Activated CD4-positive, alpha-beta T cell treated with anti-CD3 and anti-CD28 coated beads, Interleukin-2, amount 50 U/mL, for 24 hours (primary cell): ENCODE measurements at places on chromosomes 5 and 9.

DNA sequence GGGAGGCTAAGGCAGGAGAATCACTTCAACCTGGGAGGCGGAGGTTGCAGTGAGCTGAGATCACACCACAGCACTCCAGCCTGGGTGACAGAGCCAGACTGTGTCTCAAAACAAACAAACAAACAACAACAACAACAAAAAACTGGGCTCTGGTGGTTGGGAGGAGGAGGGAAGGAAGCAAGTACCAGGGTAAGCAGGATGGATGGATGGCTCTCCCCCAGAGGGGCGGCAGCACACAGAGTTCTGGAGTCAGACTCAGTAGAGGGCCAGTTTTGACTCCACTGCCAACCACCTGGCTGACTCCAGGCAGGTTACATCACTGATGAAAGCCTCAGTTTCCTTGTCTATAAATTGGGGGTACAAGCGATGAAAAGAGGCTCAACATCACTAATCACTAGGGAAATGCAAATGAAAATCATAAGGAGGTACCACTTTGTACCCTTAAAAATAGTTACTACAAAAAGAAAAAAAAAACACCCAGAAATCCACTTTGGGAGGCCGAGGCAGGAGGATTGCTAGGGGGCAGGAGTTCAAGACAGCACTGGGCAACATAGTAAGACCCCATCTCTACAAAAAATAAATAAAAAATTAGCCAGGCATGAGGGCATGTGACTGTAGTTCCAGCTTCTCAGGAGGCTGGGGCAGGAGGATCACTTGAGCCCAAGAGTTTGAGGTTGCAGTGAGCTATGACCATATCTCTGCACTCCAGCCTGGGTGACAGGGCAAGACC lies 3.2 kb downstream of the SLC22A4 start:
- DNase-seq, result no peak

DNA sequence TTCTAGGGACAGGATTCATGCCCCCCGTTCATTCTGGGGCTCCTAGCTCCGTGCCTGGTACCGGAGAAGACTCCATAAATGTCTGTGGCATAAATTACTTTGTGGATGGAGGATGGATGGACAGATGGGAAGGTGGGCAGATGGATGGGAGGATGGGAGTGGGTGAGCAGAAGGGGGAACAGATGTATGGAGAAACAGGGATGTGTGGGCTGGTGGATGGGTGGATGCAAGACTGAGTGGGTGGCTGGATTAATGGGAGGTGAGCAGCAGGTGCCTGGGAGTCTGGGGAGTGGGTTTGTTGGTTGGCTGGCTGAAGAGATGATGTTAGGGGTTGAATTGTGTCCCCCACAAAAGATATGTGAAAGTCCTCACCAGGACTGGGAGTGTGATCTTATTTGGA lies 43.5 kb downstream of the SARDH start:
- DNase-seq, result no peak

- no peak for DNase-seq
These were observed 442.7 kb downstream of the CDK5RAP2 start for GRCh38 chr9:120137186-120137840.

GRCh38 chr9:592733-593132 lies 248.8 kb upstream of the DMRT1 start:
- no peak for DNase-seq

DNA sequence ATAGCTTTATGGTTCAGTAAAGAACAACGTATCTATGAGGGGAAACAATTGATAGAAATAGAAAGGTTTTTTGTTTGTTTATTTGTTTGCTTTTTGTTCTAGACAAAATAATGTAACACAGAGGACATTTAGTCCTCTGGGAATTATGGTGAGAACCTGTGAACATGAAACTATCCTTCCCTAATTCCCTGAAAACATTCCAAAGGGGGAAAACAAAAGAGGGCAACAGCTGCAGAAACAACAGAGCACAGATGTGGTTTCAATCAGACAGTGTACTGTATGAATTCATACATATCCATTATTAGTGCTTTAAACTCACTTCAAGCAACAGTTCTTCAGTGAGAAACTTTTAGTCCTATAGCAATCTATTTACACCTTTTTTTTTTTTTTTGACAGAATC lies 1489.8 kb upstream of the C9orf72 start:
- no peak for DNase-seq

DNA sequence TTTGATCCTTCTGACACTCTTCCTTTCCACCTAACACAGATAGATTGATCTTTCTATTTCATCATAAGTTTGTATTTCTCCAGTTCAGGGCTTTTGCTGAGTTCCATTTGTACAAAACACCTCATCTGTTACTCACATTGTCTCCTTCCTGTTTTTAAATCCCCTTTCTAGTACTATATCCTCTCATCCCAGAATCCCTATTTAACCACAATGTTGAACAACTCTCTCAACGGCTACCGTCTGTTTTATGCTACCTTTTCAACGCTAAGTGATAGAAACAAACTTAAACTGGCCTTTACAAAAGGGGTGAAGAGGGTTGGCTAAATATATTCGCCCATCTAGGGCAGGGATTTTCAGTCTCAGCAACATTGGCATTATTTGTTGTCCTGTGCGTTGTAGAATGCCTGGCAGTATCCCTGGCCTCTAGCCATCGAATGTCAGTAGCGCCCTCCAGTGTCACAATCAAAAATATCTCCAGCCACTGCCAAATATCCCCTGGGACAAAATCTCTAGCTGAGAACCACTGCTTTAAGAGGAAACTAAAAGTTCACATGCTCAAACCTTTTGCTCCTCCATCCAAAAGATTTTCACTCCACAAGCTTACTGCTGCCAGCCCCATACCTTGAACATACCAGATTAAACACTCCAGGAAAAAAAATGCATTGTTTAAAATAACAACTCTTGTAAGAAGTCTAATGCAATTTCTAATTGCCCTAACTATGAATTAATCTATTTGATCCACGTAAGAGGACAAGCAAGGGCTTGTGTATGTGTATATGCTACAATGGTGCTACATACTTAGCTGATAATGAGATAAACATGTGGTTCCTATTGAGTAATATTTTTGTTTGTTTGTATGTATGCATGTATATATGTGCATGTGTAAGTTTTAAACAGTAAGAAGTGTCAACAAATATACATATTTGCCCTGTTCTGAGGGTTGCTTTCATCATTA lies 344.0 kb downstream of the PTPRD start:
- no peak for DNase-seq

DNA sequence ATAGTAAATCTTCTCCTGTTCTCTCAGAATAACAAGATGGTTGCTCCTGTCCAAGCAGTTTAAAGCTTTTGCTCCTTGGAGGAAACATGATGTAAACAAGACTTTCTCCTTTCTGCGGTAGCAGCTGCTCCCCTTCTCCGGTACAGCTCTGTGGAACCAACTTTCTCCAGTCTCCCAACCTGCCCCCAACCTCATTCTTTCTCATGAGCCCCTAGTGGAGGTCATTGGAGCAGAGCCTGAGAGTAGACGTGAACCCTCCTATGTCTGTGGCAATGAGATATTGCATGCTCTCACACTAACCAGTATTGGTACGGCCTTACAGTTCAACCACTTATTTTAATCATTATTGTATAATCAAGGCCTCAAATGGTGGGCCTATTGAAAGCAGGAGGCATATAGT lies 483.8 kb upstream of the CDH10 start:
- DNase-seq, result no peak

DNA sequence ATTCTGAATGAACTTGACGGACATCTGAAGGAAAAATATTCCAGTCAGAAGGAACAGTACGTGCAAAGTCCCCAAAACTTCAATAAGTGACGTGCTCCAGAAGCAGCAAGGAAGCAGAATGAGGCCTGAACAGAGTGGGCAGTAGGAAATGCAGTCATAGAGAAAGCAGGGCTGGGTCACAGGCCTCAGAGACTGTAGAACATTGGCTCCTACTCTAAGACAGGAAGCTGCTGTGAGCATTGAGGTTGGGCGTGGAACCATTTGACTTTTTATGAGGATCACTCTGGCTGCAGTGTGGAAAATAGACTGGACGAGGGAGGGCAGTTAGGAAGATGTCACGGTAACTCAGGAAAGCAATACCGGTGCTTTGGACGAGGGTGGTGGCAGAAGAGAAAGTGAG lies 64.0 kb downstream of the DOCK8 start:
- DNase-seq, result no peak

DNA sequence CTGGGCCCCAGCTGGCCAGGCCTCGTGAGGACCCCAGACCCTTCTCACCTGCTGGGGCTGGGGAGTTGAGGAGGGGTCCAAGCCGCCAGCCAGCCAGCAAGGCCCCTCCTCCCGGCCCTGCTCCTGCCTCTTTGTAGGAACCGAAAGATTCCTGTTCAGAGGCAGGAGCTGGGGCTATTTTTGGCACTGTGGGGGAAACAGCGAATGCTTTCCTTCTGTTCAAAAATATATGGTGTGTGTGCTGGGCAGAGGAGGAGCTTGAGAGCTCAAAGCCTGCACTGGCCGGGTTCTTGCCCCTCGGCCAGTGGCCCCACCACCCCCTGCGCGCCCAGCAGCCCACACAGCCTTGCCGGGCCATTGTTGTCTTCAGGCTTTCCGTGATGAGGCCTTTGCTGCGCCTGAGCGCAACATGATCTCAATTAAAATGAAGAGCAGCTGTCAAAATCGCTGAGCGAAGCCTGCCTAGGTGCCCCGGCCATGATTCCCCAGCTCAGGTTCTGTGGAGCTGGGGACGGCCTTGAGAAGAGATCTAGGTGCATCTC lies 13.4 kb downstream of the NCS1 start:
- DNase-seq, result no peak

DNA sequence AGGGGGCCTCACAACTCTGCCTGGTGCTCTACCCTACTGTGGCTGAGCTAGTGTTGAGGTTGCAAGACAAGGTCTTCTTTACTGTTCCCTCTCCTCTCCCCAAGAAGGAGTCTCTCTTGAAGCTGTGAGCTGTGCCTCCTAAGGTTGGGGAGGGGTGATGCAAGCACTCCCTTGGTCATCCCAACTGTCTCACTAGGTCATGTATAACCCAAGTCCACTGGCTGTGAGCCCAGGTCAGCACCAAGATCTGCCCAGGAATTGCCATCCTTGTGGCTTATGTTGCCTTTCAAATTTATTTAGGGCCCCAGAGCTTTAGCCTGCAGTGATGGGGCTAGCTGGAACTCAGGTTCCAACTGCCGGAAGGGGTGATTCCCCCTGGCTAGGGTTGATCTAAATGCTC lies 10.3 kb upstream of the YTHDC2 start:
- DNase-seq, result no peak

GRCh38 chr9:110606179-110606790 lies 26.7 kb upstream of the SVEP1 start:
- DNase-seq, result no peak

- no peak for DNase-seq
These were observed 14.2 kb upstream of the CCDC180 start for GRCh38 chr9:97293207-97293721.

- no peak for DNase-seq
These were observed 73.7 kb upstream of the CTNND2 start for GRCh38 chr5:11977904-11978303.

GRCh38 chr9:93533863-93534262 lies 42.5 kb upstream of the PHF2 start:
- DNase-seq, result no peak

DNA sequence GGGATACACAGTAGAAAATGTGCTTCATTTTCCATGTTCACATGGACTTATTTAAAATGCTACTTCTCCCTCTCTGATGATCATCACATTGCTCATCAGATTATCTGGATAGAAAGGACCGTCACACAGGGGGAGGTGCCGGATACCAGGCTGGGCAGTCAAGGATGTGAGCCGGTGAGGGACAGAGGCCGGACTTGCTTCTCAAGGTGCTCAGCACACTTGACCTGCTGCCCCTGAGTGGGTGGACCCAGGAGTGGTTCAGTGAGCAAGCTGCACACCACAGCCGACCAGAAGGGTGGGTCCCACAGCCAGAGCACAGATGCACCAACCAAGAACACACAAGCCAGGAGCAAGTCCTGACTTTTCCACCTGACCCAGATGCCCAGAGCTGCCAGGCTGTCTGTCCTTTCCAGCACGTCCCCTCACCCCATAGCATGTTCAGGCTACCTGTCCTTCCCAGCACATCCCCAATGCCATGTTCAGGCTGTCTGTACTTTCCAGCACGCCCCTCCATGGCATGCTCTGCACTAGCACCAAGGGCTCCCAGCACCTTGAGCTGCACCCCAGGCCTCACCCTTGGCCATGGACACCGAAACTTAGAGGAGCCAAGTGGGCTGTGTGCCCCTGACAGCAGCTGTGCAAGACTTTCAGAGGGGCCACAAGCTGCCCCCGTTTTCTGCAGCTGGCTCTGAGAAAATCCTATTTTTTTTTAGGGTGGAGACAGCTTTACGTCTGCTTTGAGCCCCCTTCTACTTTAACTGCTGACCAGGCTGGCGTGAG lies 77.8 kb downstream of the SECISBP2 start:
- no peak for DNase-seq

GRCh38 chr9:37778534-37778933 lies 6.3 kb downstream of the EXOSC3 start:
- DNase-seq, result no peak

GRCh38 chr5:15693933-15694332 lies 194.0 kb downstream of the FBXL7 start:
- DNase-seq, result no peak

GRCh38 chr5:116626272-116626723 lies 51.7 kb upstream of the SEMA6A start:
- no peak for DNase-seq

GRCh38 chr9:129889941-129890717 lies 54.9 kb downstream of the USP20 start:
- DNase-seq, result peak; percentile 76

DNA sequence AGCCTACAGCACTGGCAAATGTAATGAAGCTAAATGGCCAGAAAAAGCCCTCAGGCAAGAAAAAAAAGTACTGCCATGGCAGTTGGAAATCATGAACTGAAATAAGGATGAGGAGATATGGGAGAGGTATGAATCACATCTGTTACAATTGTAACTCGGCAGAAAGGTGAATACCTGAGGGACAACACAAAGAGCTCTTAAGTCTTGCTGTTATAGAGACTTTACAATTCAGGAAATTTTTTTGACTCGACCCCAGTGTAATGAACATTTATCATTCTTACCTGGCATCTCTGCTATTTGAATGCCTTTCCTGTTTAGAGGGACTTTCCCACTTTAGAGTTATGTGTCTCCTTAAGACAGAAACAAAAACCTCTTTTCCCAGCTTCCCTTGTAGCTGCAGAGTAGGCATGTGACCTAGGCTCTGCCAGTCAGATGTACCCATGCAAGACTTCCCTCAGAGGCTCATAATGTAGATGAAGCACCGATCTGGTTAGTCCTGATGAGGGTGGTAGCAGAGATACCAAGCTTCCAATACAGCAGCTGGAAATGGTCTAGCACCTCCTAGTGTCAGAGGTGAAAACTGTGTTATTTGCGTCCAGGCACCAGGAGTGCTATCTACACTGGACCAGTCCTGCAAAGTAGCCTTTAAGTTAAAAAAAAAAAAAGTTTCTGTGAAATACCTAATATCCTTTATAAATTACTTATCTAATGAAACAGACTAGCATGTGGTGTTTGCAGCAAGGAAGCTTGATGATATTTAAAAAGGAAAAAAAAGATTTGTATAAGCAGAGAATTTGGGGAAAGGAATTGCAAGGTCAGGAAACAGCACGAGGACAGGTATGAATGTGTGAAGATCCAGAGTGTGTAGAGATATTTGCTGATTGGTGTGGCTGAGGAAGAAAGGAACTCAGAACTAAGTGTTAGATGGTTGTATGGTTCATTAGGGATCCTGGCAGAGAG lies 146.9 kb upstream of the SLC1A3 start:
- no peak for DNase-seq
